Dermis blood vessel endothelial cell (primary cell): ENCODE measurements at places on chromosomes 11 and 22. TPM values are rescaled to one million over a fixed set of nuclear protein-coding genes. Genes with fewer than 3 reads are reported as not detected.
A peak's percentile ranks its signal among the peaks of the same experiment; 100 is the strongest.

DNA sequence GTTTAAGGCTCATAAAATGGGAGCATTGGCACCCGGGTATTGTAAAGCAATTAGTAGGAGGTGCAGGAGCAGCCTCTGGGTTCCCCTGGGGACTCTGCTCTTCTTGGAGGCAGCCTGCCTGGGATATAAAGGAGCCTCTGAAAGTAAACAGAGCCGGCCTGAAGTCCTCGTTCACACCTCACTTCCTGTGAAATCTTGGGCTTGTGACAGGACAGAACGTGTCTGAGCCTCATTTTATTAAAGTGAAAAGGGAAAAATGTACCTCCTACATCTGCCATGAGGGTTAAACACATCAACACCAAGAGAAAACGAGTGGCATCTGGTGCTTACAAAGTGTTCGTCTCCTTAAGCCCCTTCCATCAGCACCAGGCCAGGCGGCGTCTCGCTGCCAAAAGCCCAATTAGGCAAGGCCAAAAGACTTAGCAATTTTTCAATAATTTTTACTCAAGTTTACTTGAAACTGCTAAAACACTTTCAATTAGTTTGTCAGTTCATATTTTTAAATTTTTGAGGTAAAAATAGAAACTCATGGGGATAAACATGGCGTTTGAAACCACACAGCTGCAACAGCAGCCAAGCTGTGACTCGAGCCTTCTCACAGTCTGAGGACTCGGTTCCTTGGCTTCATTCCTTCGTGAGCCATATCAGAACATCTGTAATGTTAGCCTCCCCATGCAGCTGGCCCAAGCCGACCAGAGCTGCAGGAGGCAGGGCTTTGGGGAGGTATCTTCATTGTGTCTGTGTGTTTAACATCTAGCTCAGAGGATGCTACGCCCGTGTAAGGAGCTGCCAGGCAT is 33.6 kb downstream of the MAP6 start:
- no peak for DNase-seq

- DNase-seq = no peak
These were observed 25.5 kb upstream of the SHISAL1 start for GRCh38 chr22:44338177-44338810.

DNA sequence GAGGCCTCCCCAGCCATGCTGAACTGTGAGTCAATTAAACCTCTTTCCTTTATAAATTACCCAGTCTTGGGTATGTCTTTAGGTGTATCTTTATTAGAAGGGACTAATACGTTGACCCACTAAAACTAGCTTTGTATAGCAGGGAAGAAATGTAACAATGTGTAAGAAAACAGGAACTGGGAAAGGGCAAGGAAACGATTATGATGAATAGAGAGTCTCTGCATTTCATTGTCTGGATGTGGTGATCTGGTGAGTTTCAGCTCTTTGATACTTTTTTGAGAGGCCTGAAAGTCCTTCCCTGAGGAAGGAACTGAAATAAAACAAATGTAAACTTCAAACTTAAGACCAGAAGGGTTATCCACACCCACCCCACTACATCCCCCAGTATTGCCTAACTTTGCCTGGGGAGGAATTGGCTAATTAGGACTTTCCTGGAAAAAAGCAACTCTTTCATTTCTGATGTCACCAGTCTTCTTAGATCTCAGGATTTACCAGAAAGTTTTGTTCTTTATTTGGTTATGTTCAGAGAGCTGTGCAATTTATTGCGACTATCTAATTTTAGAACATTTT is 119.0 kb downstream of the LDLRAD3 start:
- peak; percentile 26 for DNase-seq

DNA sequence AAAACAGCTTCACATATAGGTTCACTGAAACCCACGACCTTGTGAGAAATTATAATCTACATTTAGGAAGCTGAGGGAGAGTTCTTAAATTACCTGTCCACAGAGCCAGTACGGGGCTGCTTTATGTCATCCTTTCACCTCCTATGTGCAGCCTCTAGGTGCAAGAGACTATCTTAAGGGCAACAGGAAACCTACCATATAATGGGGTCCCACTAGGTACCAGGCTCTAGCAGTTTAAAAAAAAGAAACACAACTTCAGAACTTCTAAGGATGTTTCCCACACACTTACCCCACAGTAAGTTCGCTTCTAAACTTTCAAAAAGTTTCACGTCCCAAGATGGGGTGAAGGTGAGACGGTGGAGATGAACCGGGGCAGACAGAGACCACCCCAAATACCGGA is 573 bp downstream of the STK33 start:
- no peak for DNase-seq

Gene POTEH
- not detected in 2 replicates for total RNA-seq

GRCh38 chr11:44097821-44098220 is 2.3 kb downstream of the EXT2 start:
- peak; percentile 14 for DNase-seq
